ENCODE measurements at places on chromosomes 7 and 10. TPM values are rescaled to one million over a fixed set of nuclear protein-coding genes. Genes with fewer than 3 reads are reported as not detected.

Gene SP4
- polyA plus RNA-seq = 14.0 TPM

Gene GJD4
- 0.17 TPM for polyA plus RNA-seq

Gene MEST
- polyA plus RNA-seq = 785 TPM

Gene CCDC3
- 13.8 TPM for polyA plus RNA-seq

Gene TCAF2
- 3.0 TPM for polyA plus RNA-seq

Gene HECW1
- polyA plus RNA-seq = 6.6 TPM

Gene TYW1
- 23.1 TPM for polyA plus RNA-seq

Gene NKX1-2
- polyA plus RNA-seq = not detected

Gene ARMC3
- polyA plus RNA-seq = 14.0 TPM

Gene EGFR
- polyA plus RNA-seq = 33.1 TPM

Gene CADPS2
- polyA plus RNA-seq = 63.4 TPM

Gene PRPS1L1
- not detected for polyA plus RNA-seq

Gene TEX36
- not detected for polyA plus RNA-seq

Gene ZNF804B
- 0.20 TPM for polyA plus RNA-seq

Gene SMIM30
- polyA plus RNA-seq = 81.8 TPM

All from renal cortex interstitium (tissue), 15 donors.